ENCODE measurements at places on chromosomes 3 and 15. TPM values are rescaled to one million over a fixed set of nuclear protein-coding genes. Genes with fewer than 3 reads are reported as not detected.

Gene ACP3
- 5.0 TPM for total RNA-seq

Gene PTPN23
- 13.7 TPM for total RNA-seq

Gene CD200
- under 0.01 TPM for total RNA-seq

Gene HYAL1
- total RNA-seq, result 5.8 TPM
